ENCODE measurements at places on chromosomes 12 and 14. TPM values are rescaled to one million over a fixed set of nuclear protein-coding genes. Genes with fewer than 3 reads are reported as not detected.

Gene SPRING1
- total RNA-seq = 23.0 TPM

Gene TMEM132C
- total RNA-seq = not detected

Gene PDZRN4
- total RNA-seq = 3.6 TPM

Gene CACNB3
- 3.1 TPM for total RNA-seq

- no peak for DNase-seq
- peaks cover 30% of the 10 kb centered on the region for H3K4me1 ChIP-seq
- no peaks in the 10 kb centered on the region for H3K27me3 ChIP-seq
- H3K36me3 ChIP-seq = peaks cover 72% of the 10 kb centered on the region
These were observed 10.7 kb downstream of the ARID4A start for GRCh38 chr14:58309086-58309485.

GRCh38 chr12:22709292-22709691, 84.3 kb downstream of the ETNK1 start:
- H3K36me3 ChIP-seq = no peaks in the 10 kb centered on the region
- H3K4me1 ChIP-seq = peaks cover 6% of the 10 kb centered on the region
- no peaks in the 10 kb centered on the region for H3K27me3 ChIP-seq
- no peak overlapping the region for H3K4me3 ChIP-seq
- no peak overlapping the region for H3K27ac ChIP-seq

DNA sequence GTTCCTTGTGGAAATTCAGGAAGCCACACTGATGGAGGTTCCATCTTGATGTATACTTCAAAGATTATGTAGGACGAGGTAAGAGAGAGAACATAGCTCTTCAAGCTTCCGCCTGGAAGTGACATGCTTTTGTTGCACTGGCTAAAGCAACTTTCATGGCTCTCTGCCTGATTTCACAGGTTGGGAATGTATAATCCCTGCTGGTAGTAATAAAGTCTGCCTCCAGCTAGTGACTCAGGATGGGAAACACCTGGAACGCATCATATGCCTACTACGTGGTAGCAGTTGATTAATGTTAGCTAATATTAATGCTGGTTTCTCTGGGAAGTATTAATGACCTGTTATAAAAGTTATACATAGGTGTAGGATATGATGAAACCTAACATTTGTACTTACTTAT, 71.1 kb downstream of the PELI2 start:
- no peak overlapping the region for H3K27ac ChIP-seq
- H3K36me3 ChIP-seq = no peaks in the 10 kb centered on the region
- no peak overlapping the region for H3K4me3 ChIP-seq
- H3K4me1 ChIP-seq = no peaks in the 10 kb centered on the region
- H3K27me3 ChIP-seq = no peaks in the 10 kb centered on the region

- peaks cover 45% of the 10 kb centered on the region for H3K4me1 ChIP-seq
- H3K27ac ChIP-seq = no peak overlapping the region
- H3K27me3 ChIP-seq = no peaks in the 10 kb centered on the region
- H3K36me3 ChIP-seq = no peaks in the 10 kb centered on the region
- H3K4me3 ChIP-seq = no peak overlapping the region
These were observed 326.8 kb downstream of the PDZRN4 start for GRCh38 chr12:41514907-41515306.

GRCh38 chr12:100359822-100360221, 2.9 kb downstream of the SLC17A8 start:
- no peaks in the 10 kb centered on the region for H3K4me1 ChIP-seq
- H3K36me3 ChIP-seq = no peaks in the 10 kb centered on the region
- H3K27ac ChIP-seq = no peak overlapping the region
- DNase-seq = no peak

GRCh38 chr14:24250354-24250753, 7.9 kb upstream of the TINF2 start:
- no peak for DNase-seq
- H3K27ac ChIP-seq = no peak overlapping the region

DNA sequence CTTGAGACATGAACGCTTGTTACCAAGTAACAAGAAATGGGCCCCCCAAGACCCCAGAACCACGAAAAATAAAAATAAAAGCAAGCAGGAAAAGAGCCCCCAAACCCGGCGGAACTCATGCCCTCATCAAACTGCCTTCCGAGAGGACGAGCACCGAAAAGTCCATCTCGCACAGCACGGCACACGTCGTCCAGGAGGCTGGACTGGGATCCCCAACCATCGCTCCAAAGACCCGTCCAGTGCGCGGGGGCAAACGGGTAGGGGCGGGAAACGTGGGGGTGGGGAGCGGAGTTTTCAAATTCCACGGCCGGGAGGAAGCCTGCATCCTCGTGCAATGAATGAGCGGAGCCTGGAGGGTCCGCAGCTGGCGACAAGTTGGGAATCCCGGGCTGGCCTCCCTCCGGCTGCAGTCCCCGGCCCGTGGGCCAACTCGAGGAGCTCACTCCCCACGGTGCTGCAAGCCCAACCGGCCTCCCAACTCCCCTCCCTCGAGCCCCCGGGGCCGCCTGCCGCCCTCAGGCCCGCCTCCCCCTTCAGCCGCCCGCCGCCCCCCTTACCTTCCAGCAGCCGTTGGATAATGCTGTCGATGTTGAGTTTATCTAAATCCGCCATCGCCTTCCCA, 484 bp downstream of the PPP1CC start:
- peak overlapping the region; percentile 84 for H3K4me3 ChIP-seq
- peaks cover 44% of the 10 kb centered on the region for H3K4me1 ChIP-seq
- no peaks in the 10 kb centered on the region for H3K27me3 ChIP-seq
- peaks cover 13% of the 10 kb centered on the region for H3K36me3 ChIP-seq
- DNase-seq = peak; percentile 63
